Memory B cell (primary cell): ENCODE measurements at places on chromosomes 5 and 9.

DNA sequence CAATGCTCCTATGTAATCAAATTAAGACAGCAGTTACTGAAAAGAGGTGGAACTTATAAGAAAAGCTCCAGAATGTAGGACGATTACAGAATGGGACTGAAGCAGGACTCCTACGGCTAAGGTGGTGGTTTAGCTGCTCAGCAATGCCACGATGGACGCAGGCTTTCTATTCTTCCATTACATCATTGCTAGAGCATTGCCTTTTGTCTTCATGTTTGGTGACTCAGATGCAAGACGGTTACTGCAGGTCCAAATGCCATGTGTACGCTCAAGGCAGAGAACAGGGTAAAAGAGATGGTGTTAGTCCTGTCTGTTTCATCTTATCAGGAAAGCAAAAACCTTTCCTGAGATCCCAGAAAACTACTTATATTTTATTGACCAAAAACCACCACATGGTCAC is 255.1 kb downstream of the ZSWIM6 start:
- no peak for DNase-seq

GRCh38 chr5:135571902-135572301 is 6.9 kb downstream of the CXCL14 start:
- no peak for DNase-seq

GRCh38 chr5:101783241-101784013 is 512.7 kb downstream of the SLCO4C1 start:
- DNase-seq = no peak

- DNase-seq = no peak
These were observed 2371.8 kb upstream of the ACO1 start for GRCh38 chr9:30012622-30013021.

DNA sequence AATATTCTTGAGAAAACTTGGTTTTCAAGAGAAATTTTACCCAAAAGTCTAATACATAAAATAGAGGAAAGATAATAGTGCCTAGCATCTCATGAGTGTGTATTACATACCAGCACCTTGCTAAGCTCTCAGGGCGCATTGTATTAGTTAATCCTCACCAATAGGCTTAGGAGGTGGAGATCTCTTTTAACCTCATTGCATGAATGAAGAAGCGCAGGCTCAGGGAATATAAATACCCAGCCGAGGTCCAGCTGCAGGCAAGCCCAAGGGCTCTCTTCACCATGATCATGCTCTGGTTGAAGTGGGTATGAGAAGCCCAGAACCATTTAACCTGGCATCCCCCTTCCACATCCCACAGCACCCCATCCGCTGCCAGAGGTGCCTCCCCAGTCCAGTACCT is 46.0 kb downstream of the CAMK2A start:
- no peak for DNase-seq

DNA sequence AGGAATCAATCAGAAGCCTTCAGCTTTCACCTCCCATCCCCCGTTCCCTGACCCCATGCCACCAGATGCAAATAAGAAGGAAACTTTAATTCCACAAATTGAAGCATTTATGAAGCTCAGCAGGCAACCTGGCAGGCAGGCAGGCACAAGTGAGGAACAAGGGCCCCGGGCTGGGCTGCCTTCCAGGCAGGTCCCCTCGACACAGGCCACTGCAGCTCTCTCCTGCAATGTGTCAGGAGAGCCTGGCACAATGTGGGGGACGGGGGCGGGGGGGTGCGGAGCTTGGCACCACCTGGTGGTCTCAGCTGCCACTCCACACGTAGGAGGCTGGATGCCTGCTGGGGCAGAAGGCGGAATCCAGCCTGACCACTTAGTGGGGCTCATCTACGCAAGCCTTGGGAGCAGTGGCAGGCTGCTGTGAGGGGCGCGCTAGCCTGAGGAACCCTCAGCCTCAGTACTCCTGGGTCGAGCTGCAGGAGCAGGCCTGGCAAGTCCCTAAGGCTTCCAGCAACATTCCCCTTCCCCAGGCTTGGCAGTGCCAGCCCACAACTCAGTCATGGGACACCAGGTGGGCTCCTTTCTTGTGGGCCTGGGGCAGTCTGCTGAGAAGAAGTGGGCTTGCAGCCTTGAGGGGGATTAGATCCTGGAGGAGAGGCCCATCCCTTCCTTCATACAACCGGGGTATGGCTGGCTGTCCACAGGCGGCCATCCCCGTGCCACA is 50.2 kb upstream of the KCNMB1 start:
- no peak for DNase-seq

DNA sequence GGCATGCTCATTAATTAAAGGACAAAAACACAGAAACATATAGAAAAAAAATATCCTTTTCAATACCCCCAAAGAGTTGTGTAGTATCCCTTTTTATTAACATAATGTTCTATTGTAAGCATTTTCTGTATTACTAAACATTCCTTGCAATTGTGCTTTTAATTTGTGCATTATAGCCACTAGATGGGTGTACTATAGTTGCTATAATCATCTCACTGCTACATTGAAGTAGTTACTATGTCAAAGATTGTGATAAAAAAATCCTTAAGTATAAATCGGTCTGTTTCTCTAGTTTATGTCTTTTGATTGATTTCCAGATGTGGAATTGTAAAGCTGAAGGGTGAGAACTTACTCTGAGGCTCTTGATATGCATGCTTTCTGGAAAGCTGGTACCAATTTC is 21.4 kb downstream of the FREM1 start:
- DNase-seq = no peak

- no peak for DNase-seq
These were observed 62.4 kb downstream of the PJA2 start for GRCh38 chr5:109347252-109347888.

DNA sequence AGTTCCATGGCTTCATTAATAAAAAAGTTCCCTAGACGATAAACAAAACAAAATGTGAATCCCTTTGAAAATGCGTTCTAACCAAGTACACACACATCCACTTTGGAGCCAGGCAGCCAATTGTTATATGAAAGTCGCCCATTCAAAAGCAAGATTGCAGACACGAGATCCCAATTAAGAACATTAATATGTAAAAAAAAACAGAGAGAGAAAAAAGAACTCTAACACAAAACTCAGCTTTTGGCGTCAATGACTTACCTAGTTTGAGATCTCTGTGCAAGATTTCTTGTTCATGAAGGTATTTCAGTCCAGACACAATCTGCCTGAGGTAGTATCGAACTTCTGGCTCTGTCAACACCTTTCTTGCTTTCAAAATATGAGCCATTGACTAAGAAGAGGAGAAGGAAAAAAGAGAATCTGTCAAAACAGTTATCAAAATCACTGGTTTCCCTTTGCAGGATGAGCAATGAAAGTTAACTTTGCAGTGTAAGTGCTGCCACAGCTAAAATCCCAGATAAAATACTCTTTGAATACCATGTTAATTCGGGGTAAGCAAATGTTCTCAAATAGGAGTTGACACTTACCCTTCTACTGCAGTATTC is 1.6 kb downstream of the PLK2 start:
- no peak for DNase-seq

DNA sequence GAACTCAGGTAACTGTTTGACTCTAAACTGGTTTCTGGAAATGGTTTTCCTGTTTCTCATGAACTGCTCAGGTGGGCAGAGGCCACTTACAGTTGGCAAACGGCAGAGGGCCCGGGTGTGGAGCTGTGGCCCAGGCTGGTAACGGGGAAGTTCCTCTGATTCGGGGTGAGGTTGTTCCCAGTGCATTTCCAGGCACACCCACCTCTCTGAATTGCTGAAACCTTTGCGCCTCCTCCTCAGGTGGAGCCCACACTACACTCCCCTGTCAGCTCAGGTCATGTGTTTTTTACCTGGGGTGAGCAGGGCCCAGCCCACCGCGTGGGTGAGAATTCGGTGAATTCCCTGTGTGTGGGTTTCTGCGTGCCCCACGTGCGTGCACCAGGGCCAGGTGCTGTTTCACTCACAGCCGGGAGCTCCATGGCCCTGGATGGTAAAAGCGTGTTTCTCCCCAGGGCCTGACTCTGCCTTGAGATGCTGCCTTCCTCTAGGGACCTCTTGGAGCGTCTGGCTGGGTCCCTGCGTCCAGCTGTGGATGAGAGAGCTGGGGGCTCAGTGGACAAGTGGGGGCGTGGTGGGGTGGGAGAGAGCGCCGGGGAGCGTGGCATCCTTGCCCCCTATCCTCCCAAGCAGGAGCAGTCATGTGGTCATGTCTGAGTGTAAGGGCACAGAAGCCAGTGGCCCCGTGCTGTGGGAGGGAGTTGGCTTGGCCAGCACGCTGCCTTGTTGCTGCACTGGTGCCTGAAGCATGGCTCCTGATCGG is 33.5 kb upstream of the LPCAT1 start:
- DNase-seq = no peak

DNA sequence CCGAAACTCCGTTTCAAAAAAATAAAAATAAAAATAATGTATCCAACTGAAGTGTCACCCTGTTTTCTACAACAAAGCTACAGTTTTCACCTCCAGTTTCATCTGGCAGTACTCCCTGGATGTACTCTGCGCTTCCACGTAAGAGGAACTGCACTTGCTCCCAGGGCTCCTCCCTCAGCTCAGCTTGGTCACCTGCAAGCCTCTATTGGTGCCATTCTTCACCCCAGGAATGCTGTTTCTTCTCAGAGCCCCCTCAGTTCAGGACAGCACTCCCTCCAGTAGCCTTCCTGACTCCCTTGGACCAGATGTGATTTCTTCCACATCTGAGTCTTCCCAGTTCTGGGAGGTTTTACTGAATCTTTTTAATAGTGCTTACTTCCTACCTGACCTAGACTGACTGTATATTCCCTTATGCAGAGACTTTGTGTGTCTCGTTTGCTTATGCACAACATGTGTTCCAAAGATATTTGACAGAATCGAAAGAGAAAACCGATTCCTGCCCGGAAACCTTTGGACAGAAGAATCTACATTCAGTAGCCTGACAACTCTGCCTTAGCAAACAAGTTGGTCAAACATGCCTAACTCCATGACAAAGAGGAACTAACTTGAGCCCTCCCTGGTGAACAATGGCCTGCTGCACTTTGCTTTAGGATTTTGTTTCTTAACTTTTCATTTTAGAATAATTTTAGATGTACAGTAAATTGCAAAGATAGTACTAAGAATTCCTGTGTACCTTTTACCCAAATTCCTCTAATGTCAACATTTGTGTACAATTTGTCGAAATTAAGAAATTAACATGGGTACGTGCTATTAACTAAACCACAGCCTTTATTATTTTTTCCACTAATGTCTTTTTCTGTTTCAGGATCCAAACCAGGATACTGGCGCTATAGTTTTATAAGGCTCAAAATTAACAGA is 814 bp downstream of the CCDC125 start:
- no peak for DNase-seq

DNA sequence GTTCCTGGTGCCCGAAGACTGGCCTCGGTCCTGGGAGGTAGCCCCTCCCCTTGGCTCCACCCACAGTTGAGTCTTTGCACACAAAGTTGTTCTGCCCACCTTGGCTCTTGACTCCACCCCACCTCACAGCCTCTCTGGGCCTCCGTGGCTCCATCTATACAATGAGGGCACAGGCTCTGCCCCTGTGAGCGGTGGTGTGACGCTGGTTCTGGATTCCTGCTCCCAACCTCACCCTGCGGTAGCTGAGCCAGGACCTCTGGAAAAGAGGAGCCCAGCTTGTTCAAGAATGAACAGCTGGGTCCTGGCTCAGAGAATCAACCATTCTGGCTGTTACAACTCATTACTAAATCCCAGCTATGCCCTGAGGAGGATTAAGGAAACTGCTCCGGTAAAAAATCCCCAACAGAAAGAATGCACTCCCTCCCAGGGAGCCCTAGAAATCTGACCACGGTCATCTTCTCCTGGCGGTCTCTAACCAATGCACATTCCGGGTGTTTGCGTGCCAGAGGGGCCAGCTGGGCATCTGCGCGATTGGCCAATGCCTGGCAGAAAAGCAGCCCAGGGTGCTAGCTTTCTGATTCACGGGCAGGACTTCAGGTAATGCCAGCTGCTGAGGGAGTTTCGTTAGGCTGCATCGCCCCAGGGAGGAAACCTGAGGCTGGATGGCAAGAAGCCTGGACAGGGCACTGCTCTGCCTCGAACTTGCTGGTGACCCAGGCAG is 9.9 kb upstream of the GRHPR start:
- DNase-seq = no peak

DNA sequence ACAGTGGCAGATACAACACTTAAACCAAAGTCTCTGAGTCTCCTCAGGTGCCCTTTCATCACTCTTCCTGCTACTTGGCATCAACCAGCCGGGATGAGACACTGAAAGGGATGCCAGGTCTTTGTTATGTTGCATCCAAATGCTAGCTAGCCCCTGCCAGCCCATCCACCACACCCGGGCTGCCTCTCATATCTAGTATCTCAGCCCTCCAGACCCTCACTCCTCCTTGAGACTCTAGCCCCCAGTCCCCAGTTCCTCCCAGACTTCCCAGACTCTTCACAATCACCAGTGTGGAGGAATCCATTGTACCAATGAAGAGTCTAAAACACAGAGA is 21.5 kb downstream of the CSF2 start:
- DNase-seq = no peak

- no peak for DNase-seq
These were observed 4.5 kb downstream of the FBXW5 start for GRCh38 chr9:136939996-136940525.
